ENCODE measurements at places on chromosomes 16 and 17.

- no peak overlapping the region for H3K4me3 ChIP-seq
- H3K27me3 ChIP-seq: no peaks in the 10 kb centered on the region
- no peaks in the 10 kb centered on the region for H3K36me3 ChIP-seq
- no peak overlapping the region for H3K27ac ChIP-seq
- no peak for DNase-seq
- H3K4me1 ChIP-seq: peaks cover 6% of the 10 kb centered on the region
Observed at GRCh38 chr17:82412535-82413520, 5.3 kb upstream of the HEXD start.

DNA sequence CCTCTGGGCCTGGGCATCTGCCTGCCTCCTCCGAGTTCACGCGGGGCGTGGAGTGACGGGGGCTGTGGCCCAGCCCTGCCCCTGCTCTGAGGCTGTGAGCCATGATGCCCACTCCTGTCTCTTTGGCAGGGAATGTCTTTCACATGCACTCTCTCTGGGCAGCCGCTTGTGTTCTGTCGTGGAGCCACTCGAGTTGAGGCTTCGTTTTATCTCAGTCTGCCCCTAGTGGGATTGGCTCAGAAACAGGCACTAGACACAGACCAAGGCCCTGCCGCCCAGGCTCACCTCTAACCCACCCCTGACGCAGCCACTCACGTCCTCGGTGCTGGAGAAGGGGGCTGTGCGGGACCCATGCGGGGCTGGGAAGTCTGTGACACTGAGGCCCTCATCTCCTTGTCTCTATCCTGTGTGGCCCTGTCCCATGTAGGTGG lies 67.5 kb upstream of the KCTD5 start:
- H3K27ac ChIP-seq: no peak overlapping the region
- H3K27me3 ChIP-seq: no peaks in the 10 kb centered on the region
- no peak overlapping the region for H3K4me3 ChIP-seq
- H3K4me1 ChIP-seq: no peaks in the 10 kb centered on the region
- H3K36me3 ChIP-seq: no peaks in the 10 kb centered on the region

- H3K4me3 ChIP-seq: no peak overlapping the region
- H3K4me1 ChIP-seq: peaks cover 5% of the 10 kb centered on the region
- no peak overlapping the region for H3K27ac ChIP-seq
- no peak for DNase-seq
- H3K36me3 ChIP-seq: no peaks in the 10 kb centered on the region
Observed at GRCh38 chr16:72066747-72067146, 3.7 kb downstream of the HPR start.

- H3K27me3 ChIP-seq: no peaks in the 10 kb centered on the region
- H3K36me3 ChIP-seq: no peaks in the 10 kb centered on the region
- H3K4me3 ChIP-seq: no peak overlapping the region
- no peak for DNase-seq
- H3K27ac ChIP-seq: no peak overlapping the region
Observed at GRCh38 chr17:73703192-73703591, 58.9 kb upstream of the SDK2 start.

Data from testis (tissue), 5 donors.